Activated CD4-positive, CD25-positive, alpha-beta regulatory T cell treated with anti-CD3 and anti-CD28 coated beads, Interleukin-2, amount 50 U/mL, for 16 hours (primary cell): ENCODE measurements at places on chromosomes 1 and 21.

DNA sequence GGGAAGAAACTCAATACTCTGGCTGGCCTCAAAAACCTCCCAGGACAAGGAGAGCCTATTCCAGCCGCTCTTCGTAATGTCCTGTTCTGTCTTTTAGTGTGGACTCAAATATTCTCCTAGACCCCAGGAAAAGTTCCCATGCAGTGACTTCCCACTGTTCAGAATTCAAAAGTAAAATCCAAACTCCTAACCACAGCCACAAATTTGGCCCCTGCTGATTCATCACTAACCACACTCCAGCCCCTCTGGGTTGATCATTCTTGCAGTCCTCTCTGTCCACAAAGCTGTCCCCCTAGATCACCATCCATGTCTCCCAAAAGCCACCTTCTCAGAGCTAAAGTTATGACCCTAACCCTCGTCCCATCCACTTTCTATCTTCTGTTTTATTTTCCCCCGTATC lies 5.1 kb downstream of the CTNNBIP1 start:
- no peak for DNase-seq

DNA sequence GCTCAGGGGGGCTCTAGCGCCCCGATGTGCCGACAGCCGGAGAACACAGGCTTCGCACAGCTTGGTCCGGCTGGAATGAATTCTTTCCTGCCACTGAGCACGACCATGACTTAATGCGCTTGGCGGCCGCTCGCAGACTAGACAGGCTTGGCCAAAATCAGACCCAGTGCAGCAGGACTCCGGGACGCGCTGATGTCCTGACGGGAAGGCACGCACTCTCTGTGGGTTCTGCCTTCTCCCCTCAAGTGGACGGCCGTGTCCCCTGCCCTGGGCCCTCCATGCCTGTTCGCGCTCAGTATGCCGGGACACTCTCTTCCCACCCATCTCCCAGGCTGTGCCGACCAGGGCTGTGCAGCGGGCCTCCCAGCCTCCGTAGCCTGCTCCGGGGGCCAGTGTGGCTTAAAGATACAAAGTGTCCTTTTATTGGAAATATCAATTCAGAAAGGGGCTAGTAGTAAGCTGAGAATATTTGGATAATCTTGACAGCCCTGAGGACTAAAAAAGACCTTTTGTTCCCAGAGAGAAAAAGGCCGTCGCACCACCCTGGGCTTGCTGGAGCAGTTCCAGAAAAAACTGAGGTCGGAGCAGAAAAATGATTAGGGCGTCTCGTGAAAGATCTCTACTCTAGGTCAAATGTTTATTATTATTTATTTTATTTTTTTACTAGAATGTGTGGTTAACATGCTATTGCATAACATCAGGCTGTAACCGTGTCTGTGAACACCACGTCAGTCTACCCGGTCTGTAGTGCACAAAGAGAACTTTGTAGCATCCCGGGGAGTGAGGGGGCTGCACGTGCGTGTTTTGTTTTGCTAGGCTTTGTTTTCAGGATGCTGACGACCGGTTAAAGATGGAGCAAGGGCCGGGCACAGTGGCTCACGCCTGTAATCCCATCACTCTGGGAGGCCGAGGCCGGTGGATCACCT lies 88.1 kb upstream of the ARHGEF16 start:
- no peak for DNase-seq

GRCh38 chr21:30953605-30954004 lies 72.2 kb upstream of the KRTAP11-1 start:
- no peak for DNase-seq

DNA sequence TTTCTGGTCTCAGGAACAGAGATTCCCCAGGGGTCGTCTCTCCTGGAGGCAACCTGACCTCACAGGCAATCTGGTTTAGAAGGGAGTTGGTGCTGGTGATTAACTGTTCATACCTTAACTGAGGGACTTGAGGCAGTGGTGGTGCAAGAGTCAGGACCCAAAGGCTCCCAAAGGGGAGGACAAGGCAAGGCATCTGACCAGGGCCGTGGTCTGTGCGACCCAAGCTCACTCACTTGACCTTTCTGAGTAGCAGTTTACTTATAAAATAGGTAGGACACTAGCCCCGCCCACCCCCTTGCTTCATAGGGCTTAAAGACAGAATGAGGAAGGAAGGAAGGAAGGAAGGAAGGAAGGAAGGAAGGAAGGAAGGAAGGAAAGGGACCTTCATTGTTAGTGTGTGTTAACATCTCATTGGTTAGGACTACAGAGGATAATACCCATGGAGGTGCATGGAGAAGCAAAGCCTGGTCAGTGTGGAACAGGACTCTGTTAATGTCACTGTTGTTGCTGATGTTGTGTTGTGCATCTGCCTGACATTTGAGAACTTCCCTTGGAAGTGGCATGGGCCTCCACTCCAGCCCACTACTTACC lies 4.6 kb upstream of the KCNA2 start:
- DNase-seq: no peak

DNA sequence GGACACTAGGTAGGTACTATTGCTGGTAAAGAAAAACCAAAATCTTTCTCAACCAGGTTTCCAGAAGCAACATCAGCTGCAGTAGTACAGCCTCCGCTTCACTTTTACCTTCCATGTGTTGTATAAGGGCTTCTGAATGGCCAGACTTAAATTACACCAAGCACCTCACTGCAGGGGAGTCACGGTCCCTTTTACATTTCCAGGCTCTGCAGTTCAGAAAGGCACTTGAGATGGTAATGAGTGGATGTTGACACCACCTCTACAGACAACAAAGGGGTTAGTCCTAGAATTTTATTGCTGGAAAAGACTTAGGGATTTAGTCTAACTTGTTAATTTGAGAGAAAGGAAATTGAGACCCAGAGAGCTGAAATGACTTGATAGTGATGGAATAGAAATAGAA lies 12.0 kb upstream of the DUSP12 start:
- DNase-seq: no peak

DNA sequence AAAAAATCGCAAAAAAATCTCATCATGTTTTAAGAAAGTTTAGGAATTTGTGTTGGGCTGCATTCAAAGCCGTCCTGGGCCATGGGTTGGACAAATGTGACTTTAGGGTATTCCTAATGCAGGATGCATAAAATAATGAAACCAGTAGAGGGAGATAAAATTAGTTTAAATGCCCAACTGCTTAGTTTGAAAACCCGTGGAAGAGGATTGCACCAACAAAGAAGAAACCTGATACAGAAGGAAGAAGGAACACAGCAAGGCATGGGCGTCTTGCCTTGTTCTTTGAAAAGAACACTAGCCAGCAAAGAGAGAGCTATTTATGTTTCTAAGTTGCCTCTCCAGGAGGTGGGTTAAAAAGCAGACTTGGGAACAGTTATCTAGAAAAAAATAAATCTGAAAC lies 37.9 kb downstream of the WDR3 start:
- no peak for DNase-seq

DNA sequence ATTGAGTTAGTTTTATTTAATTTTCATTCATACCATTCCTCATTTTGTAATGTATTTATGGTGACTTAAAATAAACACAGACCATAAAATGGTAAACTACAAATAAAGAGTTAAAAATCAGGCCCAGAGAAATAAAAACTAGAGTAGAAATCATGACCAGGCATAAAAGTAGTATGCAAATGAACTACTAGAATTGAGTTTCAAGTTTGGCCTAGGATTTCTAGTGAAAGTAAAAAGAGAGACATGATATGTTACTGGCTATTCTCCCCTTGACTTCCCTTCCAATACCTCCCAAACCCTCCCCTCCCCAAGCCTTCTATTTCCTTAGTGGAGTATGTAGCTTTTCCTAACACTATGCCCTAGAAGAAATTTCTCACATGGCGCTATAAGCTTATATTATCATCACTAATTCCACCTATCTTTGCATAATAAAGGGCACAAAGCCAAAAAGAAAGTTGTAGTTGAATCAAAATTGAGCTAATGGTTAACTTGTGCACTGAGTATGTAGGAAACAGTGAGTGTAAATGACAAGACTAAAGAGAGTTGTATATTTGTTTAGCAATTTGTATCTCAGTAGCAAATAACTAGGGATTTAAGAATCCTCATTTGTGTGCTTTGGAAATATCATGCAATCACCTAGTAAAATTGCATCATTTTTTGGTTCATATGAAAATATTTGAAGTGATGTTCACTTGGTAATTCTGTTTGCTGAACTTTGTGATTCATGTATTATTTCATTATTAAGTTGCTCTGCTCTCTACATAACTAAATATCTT lies 29.7 kb upstream of the CDC14A start:
- DNase-seq: no peak

DNA sequence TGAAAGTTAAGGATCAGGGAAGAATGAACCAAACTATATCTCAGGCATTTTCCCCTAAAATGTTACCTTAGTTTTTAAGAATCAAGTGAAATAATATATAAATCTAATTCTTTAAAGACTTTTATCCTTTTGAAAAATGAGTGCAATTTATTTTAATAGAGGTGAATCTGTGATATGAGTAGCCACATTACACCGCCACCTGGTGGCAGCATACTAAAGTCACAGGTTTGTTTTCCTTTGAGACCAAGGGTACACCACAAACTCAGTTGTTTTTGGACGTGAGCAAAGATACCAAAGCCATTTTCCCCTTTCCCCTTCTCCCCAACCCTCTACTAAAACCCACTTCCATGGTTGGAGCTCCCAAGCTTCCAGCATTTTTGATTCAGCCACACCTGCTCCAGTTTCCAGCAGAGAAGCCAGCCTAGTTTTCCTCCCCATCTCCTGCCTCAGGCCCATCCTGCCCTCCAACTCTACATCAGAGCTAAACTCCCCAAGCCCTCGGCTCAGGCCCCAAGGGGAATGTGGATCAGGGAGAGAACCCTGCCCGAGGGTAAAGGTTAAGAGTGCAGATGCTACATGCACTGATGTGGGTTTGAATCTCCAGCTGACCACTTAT lies 22.9 kb upstream of the LDLRAP1 start:
- peak; percentile 56 for DNase-seq

DNA sequence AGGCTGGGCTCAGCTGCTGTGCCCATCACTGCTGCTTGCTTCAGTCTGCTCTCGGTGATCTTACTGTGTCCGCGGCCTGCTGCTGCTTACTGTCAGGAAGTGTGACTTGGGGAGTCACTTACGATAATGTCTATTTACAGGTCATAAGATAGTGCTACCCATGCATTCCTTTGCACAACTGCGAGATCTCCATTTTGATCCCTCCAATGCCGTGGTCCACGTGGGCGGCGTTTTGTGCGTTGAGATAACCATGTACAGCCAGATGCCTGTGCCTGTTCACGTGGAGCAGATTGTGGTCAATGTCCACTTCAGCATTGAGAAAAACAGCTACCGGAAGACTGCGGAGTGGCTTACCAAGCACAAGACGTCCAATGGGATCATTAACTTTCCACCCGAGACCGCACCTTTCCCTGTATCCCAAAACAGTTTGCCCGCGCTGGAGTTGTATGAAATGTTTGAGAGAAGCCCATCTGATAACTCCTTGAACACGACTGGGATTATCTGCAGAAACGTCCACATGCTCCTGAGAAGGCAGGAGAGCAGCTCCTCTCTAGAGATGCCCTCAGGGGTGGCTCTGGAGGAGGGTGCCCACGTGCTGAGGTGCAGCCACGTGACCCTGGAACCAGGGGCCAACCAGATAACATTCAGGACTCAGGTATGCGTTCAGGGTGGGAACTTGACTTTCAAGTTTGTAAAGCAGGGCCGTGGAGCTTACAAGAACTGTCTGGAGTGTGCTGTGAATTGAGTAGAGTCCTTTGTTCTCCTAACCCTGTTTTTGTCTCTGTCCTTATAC lies 24.4 kb upstream of the PWP2 start:
- no peak for DNase-seq

DNA sequence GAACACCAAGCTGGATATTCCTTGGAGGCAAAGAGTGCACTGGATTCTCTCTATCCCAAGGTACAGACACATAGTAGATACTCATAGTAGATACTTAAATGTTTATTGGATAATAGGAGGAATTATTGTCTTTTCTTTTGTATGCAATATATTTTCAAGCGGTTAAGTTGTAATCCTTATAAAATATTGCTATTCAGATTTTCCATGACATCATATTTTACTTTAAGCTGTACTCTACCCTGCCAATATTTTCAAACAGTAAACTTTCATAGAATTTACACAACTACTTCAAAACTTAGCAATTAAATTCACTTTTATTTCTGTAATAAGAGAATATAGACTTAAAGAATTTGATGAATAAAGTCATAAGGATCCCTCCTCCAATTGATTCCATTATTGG lies 546.5 kb upstream of the CAMK1G start:
- no peak for DNase-seq

DNA sequence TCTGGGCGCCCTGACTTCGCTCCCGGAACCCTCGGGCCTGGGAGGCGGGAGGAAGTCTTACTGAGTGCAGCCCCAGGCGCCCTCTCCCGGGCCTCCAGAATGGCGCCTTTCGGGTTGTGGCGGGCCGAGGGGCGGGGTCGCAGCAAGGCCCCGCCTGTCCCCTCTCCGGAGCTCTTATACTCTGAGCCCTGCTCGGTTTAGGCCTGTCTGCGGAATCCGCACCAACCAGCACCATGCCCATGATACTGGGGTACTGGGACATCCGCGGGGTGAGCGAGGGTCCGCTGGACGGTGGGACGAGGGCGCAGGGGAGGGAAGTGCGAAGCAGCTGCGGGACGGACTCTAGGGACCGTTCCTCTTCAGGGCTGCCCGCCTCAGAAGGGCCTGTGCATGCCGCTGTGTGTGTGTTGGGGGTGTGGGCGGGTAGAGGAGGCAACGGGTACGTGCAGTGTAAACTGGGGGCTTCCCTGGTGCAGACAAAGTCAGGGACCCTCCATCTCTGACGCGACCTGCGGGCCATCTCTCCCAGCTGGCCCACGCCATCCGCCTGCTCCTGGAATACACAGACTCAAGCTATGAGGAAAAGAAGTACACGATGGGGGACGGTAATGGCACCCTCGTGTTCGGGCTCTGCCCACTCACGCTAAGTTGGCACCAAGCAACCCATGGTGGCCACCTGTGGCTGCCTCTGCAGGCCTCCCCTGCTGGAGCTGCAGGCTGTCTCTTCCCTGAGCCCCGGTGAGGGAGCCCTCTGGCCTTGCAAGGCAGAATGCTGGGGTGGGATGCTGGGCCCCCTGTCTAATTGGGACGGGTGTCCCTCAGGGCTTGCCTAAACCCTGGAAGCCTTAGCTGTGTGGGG lies at the start of gene GSTM1:
GSTM1 (plus strand) TSS at position 177 of the 859 bp plus-strand sequence; CDS start at position 234, 57 bp downstream.
- DNase-seq: no peak

DNA sequence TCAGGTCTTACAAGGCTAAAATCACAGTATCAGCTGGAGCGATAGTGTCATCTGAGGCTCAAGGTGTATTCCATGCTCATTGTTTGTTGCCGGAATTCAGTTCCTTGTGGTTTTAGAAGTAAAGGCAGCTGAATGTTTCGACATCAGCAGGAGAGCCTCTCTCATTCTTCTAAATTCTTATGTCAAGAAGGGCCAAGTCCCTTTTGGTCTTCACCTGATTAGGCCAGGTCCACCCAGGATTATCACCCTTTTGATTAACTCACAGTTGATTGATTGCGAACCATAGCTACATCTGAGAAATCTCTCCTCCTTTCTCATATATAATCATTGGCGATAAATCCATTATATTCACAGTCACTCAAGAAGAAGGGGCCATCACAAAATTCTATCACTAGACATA lies 806.7 kb upstream of the PRMT6 start:
- DNase-seq: no peak

DNA sequence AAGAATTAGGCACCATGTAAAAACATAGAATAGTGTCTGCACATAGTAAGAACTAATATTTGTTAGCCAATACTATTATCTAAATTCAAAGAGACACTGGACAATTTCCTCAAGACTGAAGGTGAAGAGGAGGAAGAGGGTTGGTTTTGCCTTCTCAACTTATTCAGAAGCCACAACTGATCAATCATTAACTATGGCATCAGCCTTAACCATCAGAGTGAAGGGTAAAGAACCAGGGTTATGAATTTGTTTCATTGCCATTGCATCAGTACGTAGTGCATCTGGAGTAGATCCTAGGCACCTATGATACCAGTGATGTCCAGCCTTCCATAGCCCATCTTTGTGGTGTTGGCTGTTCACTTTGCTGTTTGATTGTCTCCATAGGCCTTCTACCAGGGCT lies 421.7 kb upstream of the DEPDC1 start:
- no peak for DNase-seq
